Stimulated activated CD4-positive, alpha-beta T cell treated with anti-CD3 and anti-CD28 coated beads, Interleukin-4, amount 100 ng/mL, for 4 hours (primary cell): ENCODE measurements at places on chromosomes 3 and 15.

DNA sequence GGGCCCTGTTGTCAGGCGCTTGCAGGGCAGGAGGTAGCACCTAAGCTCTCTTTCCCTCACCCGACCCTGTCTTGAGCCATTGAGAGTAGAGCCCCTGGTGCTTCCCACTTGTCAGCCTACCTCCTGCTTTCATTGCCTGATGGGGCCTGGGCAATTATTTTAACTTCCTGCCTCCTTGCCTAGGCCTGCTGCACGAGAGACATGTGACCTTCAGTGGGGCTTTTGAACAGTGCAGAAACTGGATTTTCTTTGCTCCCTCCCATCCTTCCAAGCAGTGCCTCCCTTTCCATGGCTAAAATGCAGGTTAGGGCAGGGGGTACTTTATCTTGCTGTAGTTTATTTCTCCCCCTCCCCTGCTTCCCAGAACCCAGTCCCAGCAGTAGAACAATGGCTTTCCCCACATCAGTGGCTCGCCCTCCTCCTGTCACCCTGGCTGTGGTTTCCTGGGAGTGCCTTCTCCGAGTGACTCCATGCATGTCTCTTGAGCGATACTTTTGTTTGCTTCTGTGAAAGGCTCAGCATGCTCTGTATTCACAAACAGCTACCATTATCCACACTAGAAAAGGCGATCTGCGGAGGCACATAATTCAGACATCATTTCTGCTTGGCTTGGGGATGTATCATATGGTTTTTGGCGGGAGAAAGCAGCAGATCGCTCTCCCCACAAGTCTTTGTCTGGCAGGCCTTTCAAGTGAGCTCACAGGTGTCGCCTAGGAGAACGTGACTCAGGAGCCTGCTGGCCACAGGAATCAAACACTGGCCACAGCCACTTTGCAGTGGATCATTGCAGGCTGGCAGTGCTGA, 24.1 kb downstream of the PDIA5 start:
- DNase-seq: no peak

GRCh38 chr3:115790759-115791158, 167.4 kb downstream of the GAP43 start:
- DNase-seq: peak; percentile 24

GRCh38 chr3:86740751-86741150, 250.2 kb downstream of the VGLL3 start:
- DNase-seq: no peak

DNA sequence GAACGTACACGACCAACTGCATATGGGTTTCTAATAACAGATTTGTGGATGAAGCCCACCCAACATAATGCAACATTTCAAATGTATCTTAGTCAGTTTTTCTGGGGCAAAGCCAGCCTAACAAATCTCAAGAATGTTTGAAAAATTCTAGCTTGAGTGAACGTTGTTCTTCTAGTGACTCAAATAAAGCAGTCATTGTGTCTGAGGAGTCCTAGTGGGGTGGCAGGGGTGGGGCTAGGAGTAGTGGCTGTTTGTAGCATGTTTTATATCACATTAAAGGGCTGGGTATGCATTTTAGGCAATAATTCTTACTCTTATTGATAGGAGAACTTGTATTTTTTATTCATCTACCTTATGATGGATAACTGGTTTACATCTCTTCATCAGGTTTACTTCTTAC, 6.0 kb downstream of the B3GNT5 start:
- no peak for DNase-seq

DNA sequence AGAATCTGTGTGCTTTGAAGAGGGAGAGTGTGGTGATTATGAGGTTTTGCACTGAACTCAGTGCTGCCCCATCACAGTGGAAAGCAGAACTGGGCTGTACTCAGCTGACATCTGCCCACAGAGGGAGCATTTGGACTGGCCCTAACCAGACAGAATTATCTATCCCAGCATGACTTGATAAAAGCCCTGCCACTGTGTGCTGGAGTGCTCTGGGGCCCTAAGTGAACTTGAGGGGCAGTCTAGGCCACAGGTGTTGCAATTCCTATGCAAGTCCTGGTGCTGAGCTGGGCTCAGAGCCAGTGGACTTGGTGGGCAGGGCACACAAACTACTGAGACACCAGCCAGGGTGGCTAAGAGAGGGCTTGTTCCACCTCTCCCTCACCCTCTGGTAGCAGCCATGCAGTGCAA, 269.2 kb upstream of the CTNNB1 start:
- no peak for DNase-seq

- no peak for DNase-seq
Observed at GRCh38 chr3:24435584-24435983, 59.1 kb downstream of the THRB start.

DNA sequence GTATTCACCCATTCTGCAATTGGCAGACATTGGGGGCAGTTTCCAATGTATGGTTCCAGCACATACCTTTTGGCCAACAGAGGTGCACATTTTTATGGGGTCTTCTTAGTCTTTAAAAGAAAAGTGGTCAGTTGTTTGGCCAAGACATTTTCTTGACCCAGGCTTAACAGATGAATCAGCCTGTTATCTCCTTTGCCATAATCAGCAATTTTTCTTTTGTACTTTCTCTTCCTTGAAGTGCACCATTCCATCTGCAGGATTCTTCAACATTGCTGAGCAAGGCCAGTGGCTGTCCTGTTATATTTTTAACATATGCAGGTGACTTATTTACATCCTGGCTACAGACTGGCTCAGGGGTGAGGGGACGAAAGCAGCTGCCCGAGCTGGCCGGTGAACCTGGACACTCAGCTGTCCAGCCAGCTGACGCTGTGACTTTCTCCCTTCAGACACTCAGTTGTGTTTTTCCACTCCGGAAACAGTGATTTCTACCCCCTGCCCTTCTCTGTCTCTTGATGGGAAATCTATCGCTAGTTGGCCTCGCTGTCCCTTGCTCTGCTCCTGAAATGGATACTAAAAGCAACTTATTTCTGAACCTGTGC, 96.5 kb upstream of the TNFAIP8L3 start:
- DNase-seq: no peak

GRCh38 chr3:86787091-86787490, 203.9 kb downstream of the VGLL3 start:
- DNase-seq: no peak
